ENCODE measurements at places on chromosomes 7 and 10.

DNA sequence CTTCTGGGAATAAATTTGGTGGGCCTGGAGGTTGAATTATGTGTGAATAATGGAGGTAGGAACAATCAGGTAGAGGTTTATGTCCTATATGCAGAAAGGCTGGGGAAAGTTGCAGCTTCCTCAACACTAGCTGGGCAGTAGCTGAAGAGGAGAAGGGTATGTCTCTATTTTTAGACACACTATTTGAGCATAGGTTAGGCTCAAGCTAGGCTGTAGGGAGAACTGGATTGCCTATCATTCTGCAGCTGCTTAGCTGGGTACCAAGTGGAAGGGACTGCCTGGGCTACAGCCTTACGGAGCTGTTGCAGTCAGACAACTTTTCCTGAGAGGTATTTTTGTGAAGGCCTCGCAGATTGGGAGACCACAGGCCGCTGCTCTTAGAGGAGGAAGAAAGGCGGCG, 67.9 kb downstream of the DENND11 start:
- no peak for DNase-seq

- no peak for DNase-seq
Observed at GRCh38 chr10:129761197-129761972, 202.7 kb downstream of the EBF3 start.

GRCh38 chr10:60048091-60048501, 141.7 kb upstream of the CCDC6 start:
- DNase-seq: no peak

GRCh38 chr10:75531571-75532031, 100.2 kb downstream of the LRMDA start:
- no peak for DNase-seq

- DNase-seq: no peak
Observed at GRCh38 chr7:85065306-85065705, 121.5 kb downstream of the SEMA3D start.

DNA sequence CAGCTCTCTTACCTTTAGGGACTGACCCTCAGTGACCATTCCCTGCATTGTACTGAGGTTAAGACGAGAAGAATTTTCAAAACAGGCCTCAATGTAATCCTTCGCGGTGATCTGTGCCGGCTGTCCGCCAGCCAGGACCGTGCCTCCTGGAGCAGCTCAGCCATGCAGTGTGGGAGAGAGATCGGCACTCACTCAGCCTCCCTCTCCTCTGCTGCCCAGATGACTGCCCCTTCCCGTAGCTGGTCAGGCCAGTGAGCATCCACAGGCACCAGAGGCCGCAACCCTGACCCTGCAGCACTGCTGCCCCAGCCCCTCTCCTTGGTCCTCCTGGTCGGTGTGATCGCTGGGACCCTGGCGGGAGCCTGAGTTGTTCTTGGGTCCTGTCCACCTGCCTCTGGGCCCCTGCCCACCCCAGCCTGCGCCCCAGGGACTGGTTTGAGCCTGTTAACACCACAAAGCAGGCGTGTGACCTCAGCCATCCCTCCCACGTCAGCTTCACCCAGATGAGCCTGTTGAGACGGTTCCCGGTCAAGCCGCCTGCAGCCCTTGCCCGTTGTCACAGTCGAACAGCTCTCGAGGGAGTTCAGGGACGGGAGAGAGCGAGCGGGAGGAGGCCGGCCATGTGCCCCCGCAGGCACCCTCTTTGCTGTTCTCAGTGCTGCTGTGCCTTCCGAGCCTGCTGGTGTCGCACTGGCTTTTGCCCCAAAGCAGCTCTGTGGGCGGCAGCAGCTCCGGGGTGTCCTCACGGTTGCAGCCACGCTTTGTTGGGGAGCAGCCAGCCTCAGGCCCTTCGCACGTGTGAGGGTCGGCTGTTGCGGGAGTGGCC, 37.2 kb downstream of the NKX6-2 start:
- DNase-seq: no peak

DNA sequence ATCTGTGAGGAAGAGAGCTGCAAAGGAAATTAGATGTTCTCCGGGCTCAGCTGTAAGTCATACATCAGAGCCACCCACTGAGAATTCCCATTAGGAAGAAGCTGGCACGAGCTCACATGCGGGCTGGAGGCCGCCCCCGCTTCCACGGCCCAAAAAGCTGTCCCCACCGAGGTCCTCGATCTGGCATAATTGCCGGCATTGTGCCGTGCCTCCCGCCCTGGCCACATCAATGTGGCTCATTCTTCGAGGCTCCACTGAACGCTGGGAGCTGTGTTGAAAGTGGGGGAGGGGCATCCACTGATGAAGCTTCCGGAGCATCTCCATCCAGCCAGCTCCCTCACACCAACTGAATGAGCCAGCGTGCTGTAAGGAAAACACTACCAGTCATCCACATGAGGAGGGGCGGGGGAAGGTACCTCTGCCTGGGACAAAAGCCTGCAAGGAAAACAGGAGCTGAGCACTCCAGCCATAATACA, 173.1 kb downstream of the PTPRN2 start:
- no peak for DNase-seq

GRCh38 chr7:102912742-102913141, at the start of gene LRRC17:
TSS of gene LRRC17 (plus strand) at chr7:102913000. CDS start at chr7:102933914, 20,914 bp downstream.
- no peak for DNase-seq

DNA sequence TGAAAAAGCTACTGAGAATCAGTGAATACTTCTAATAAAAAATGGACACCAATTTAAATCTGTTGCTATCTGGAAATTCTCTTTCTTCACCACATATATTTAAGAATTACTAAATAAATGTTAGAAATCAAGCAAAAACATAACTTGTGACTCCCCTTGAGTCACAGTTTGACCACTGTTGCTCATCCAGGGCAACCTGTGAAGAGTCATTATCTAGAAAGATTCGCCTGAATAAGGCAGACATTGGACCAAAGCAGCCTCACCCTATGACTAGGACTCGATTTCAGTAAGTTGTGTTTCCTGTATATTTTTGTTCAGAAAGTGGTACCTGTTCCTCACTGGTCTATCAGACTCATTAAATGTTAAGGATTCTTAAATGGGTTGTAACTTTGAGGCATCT, 572.4 kb downstream of the ATRNL1 start:
- DNase-seq: no peak

- peak; percentile 31 for DNase-seq
Observed at GRCh38 chr10:96306516-96306915, 2.3 kb downstream of the DNTT start.

DNA sequence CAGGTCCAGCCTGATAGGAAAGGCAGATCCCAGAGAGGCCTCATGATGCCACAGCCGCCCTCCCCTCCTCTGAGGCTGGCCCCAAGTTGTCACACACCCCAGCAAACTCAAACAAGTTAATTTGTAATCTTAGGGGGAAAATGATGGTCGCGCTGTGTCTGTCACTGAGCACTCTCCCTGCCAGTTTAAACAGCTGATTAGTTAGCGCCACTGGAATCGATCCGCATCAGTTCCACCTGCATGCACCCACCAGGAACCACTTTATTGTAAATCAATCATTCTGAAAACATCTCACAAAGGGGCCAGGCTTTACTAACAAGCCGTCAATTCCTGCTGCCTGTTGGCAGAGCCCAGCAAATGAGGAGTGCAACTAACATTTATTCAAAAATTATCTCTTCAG, 870.9 kb downstream of the KCNMA1 start:
- DNase-seq: no peak

Measured in inflammatory macrophage treated with lipopolysaccharide for 4 hours (primary cell).